ENCODE measurements at places on chromosomes 1 and 21.

- peak; percentile 71 for DNase-seq
Observed at GRCh38 chr1:3033040-3033789, 11.9 kb downstream of the ACTRT2 start.

GRCh38 chr21:35373998-35374397, 324.9 kb upstream of the RUNX1 start:
- DNase-seq: no peak

DNA sequence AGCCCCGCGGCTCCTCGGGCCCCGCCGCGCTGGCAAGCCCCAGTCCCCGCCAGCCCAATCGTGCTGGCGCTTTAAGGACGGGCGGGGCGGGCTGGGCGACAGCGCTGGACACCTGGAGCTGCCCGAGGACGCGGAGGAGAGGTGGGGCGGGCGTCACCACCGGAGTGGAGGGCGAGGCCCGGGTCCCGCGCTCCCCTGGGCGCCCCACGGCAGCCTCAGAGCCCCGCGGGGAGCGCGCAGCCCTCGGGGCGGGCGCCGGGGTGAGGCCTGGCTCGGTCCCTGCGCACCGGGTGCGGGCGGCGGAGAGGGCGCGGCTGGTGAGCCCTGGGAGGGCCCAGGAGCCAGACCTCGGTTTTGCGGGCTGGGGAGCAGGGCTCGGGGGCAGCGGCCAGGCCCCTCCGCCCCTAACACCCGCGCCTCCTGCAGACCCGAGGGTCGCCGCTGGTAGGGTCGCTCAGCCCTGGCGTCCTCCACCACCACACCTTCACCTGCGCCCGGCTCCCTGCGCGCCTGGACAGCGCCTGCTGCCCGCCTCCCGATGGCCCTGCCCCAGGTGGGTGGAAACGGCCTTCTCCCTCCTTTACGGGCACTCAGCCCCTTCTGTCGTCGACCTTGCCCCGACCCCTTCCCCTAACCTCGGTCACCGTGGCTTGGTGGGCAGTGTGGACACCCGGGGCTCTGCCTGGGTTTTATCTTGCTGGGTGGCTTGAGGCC, at the start of gene TMEM61:
TSS of gene TMEM61 (plus strand) at position 101 of the 714 bp plus-strand sequence. CDS start at position 539, 438 bp downstream.
- no peak for DNase-seq

DNA sequence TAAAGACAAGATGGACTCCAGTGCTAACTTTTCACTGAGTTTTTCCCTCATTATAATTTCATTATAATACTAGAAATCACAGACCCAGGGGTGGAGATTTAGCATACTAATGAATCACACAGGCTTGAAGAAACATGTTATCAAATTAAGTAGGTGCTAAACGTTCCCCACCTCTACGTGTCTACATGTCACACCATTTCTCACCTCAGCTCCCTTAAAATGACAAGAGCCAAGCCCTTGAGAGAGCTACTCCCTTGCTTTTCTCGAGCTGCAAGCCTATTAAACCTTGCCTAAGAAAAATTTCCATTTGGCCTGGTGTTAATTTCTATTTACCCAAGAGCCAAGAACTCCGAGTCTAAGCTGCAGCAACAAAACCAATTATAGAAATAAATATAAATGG, 396.3 kb upstream of the NEGR1 start:
- DNase-seq: no peak

DNA sequence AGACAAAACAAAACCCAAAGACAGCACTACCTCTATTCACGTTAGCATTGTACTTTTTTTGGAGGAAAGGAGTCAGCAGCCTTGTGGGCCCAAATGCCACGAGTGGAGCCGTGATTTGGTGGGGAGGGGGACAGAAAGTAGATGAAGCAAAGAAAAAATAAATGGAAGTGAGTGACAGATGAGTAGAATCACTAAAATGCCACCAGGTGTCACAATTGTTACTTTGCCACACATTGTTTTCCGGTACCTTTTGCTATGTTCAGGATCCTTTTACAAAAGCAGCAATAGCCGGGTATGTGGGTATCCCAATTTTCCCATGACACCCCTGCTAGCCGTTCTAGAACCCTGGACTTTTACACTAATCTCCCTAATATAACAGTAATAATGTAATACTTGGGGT, 85.0 kb upstream of the AK4 start:
- DNase-seq: no peak

- peak; percentile 44 for DNase-seq
Observed at GRCh38 chr1:36321119-36321951, 2.1 kb downstream of the EVA1B start.

- no peak for DNase-seq
Observed at GRCh38 chr1:31564606-31564989, 11.7 kb upstream of the TINAGL1 start.

DNA sequence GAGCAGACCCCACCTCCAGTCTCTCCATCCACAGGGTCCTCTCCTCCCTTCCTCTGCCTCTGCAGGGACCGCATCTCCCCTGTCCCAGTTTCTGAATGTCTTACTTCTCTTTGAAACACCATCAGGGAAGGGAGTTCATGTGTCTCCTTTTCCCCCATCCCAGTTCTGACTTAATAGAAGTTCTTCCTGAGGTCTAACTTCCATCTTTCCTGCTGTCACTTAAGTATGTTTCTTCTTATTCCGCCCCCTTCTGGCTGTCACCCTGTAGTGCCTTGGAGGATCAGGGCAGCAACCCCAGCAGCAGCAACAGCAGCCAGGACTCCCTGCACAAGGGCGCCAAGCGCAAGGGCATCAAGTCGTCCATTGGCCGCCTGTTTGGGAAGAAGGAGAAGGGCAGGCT, 29.3 kb downstream of the MYOG start:
- no peak for DNase-seq

DNA sequence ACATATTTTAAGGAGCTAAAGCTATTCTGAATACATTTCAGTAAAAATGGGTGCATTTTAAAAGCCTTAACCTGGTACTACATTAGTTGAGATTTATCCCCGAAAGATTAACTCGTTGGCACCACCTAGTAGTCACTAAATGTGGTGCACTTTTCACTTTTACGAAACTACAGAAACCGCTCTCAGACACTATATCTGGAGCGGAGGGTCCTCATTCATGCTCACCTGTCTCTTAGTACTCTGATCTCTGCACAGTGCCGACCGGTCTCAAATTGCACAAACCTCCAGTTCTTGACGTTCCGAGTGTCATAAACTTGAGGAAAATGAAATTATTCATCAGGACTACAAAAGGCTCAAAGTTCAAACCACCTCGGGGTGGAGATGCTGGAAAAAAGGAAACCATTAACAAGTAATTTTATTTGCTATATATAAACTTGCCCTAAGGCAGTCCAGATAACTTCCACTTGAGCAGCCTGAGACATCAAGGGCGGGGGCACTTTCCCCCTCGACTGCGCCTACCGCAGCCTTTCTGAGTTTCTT, 722 bp downstream of the LZIC start:
- no peak for DNase-seq

DNA sequence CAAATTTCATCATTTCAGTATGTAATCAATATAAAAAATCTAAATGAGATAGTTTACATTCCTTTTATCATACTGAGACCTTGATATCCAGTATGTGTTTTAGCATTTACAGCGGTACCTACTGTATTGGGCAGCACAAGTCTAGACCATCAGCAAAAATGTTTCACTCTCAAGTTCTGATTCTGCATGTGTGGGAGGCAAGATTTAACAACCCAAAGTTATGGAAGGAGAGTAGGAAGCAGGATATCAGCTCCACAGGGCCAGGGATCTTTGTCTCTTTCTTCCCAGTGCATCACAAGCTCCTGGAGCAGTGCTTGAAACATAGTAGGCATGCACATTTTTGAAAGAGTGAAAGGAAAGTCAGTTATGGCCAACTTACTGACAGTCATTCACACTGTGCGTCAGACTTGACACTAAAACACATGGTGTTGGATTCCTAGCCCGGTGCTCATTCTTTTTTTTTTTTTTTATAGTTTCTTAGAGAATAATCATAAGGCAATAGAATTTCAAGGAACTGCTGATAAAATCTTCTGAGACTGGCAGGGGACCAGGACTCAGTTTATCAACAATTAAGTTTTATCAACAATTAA, 6.1 kb downstream of the TENT5C start:
- no peak for DNase-seq

DNA sequence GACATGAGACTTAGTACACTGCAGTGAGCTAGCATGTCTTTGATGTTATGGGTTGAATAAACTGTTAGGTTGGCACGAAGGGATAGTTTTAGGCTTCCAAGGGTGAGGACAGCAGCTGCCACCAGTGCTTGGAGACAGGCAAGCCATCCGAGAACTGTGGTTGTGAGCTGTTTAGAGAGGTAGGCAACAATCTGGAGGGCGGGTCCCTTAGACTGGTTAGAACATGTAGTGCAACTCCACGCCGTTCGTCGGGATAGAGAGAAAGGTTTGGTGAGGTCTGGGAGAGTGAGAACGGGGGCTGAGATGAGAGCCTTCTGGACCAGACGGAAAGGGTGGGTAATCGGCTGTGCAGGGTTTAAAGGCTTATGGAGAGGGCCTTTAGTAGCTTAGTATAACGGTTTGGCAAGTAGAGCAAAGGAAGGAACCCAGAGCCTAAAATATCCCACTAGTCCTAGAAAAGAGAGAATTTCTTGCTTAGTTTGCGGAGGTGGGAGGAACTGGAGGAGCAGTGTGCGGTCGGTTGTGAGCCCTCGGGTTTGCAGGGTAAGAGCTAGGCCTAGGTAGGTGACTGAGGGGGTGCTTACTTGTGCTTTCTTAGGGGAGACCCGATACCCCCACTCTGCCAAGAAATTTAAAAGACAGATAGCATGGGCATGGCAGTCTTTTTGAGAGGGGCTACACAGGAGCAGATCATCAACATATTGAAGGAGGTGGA, 72.8 kb downstream of the CNST start:
- no peak for DNase-seq

- DNase-seq: no peak
Observed at GRCh38 chr21:41801321-41802197, 34.7 kb upstream of the RIPK4 start.

DNA sequence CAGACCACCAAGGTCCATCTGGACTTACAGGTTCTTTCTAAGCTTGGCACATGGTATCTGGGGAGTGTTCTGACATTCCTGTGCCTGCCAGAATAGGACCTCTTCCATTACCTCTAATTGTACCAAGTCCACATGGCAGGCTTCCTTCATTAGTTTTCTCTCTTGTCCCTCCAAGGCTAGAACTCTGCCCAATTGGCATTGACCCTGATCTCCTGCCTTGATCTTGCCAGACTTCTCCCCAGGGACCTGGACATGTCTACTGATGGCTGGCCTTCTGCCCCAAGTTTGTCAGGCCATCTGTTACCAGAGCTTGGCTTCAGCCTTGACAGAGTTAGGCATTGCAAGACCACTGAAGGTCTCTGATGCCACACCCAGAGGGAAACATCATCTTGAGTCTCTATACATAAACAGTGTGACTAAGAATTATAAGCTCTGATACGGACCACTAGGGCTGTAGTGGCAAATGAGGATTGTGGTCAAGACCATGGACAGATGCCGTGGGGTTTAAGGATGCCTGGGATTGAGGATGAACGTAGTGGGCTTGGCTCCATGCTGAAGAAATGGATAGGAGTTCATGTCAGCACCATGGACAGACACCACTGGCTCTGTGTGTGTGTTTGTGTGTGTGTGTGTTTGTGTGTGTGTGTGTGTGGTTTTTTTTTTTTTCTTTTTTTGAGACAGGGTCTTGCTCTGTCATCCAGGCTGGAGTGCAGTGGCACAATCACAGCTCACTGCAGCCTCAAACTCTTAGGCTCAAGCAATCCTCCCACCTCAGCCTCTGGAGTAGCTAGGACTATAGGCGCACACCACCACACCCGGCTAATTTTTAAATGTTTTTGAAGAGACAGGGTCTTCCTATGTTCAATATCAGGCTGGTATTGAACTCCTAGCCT, 19.5 kb upstream of the PSMB2 start:
- no peak for DNase-seq

- DNase-seq: no peak
Observed at GRCh38 chr1:38268226-38268625, 221.6 kb upstream of the POU3F1 start.

- DNase-seq: no peak
Observed at GRCh38 chr1:114000406-114000805, 21.1 kb downstream of the OLFML3 start.

DNA sequence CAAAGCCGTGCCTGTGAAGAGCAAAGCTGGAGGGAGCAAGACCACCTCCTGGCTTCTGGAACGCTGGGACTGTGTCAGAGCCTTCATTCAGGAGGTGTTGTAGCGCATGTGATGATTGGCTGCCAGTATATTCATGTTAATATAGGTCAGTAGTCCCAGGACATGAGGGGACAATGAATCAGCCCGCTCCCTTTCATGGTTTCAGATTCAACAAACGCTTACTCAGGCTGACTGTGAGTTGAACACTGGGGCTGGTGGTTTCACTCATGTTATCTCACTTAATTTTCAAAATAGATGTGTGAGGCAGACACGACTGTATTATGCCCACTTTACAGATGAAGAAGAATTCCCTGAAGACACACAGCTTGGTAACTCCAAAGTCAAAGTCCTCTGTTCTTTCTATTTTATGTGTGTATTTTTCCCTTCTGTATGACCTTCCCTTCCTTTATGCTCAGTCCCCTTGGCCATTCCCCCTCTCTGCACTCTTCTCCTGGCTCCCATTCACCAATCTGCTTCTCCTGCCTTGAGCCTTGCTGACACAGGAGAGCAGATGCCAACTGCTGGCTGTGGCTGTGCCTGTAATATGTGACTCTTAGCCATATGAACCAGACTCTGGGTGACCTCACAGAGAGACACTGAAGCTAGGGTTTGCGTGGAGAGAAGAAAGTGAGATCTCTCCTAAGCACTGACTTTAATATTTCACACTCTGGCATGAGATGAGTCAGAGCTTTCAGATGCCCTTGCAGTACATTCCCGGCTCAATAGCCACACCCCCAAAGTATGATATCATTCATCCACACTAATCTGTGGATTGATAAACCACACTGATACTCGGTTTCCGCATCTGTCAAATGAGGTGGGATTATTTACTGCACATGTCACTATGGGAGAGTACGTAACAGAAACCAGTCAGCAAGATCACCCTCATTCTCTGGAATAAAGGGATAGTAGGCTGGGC, 31.4 kb upstream of the KIRREL1 start:
- DNase-seq: no peak

DNA sequence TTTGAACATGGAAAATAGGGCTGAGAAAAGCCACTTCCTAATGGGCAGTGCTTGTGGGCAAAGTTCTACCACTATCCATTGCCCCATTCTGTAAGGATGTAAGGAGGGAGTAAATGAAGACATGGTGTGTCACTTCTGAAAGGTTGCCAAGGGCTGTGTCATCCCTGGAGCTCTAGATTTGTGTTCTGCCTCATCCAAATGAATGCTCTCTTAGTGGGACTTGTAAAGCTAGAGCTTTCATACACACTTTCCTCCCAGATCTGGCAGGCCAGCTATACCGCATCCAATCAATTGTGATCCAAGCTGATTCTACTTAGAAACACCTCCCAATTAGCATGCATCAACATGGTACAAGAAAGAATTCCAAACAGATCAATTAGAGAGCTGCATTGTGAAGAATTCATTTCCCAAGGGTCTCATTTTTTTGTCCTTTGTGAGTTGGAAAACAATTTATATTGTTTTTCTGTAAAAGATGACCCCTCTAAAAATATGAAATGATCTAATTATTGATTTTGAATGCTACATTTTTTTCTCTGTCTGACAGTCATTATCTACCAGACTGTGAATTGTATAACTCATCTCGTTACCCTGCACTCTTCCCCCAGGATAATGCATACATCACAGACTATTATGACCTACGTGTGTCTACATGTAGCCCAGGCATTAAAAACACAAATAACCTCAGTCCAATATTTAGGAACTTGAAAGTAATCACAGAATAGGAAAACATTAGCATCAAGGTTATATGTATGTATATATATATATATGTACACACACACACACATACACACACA, 117.1 kb upstream of the DUSP10 start:
- DNase-seq: no peak

Measured in stimulated activated CD4-positive, alpha-beta T cell treated with anti-CD3 and anti-CD28 coated beads, Interleukin-4, amount 100 ng/mL, for 4 hours (primary cell).